ENCODE measurements at places on chromosomes 16 and 17.

DNA sequence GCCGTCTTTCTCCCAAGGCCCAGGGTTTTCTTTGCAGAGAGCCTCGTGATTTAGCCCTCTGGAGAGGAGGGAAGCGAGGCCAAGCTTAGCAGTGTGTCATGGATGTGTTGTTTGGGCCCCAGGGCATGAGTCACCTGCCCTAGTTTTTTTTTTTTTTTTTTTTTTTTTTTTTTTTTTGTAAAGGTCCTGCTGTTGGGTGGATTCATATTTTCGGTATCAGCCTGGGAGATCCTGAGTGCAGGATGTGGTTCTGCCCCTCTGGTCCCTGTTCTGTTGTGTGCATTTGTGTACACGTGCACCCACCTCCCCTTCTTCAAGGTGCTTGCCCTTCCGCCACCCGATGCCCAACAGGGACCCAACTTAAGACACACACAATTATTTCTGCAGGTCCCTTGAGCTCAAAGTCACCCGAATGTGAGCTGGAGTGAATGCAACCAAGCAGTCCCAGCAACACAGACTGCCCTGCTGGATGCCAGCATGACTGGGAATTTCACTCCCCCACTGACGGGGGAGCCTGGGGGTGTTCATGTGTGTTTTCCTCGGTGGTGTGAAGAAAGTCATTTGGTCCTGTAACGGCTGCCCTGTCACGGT lies 265.8 kb upstream of the TNRC6C start:
- peak; percentile 30 for DNase-seq

DNA sequence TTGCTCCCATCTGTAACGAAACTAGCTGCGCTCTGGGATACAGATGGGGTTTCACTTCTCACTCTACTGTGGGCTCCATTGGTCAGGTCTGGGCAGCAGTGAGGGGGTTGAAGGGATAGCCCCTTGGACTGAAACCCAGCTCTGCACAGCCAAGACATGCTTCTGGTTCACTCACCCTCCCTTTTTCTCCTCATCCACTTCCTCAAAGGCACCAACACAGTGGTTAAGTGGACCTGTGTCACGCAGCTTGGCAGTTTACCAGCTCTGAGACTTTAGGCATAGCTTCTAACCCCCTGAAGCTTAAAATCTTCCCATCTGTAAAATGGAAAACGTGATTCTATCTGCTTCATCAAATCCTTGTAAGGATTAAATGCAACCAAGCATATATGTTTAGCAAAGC lies 11.5 kb upstream of the KRT38 start:
- no peak for DNase-seq

DNA sequence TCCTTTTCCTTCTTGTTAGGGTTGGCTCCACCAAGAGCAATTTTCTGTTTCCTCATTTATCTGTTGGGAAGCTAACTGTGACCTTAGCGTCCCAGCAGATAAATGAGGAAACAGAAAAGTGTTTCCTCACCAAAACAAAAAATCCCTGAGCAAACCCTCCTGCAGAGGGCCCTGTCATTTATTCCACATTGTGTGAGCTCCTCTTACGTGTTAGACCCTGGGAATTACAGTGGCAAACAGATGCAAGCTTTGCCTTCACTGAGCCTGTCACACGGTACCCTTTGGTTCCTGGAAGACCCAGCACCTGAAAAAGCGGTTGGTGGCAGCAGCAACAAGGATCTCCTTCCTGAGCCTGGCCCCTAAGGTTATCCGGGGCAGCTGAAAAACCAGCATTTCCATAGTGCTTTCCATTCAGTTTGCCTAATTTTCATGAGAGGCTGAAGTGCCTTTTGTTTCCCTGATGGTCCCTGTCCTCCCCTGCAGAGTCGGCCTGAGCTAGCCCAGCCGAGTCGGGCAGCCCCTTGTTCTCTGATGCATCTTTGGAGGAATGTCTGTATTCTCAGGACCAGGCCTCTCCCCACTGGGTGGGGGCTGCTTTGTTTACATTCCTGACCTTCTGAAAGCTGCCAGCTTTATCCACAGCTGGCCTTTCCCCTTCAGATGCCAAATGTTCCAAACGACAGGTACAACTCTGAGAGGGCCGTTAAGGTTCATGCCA lies 34.7 kb downstream of the YPEL2 start:
- DNase-seq, result no peak

- DNase-seq, result peak; percentile 17
Observed at GRCh38 chr17:19905502-19905901, 37.8 kb upstream of the ULK2 start.

DNA sequence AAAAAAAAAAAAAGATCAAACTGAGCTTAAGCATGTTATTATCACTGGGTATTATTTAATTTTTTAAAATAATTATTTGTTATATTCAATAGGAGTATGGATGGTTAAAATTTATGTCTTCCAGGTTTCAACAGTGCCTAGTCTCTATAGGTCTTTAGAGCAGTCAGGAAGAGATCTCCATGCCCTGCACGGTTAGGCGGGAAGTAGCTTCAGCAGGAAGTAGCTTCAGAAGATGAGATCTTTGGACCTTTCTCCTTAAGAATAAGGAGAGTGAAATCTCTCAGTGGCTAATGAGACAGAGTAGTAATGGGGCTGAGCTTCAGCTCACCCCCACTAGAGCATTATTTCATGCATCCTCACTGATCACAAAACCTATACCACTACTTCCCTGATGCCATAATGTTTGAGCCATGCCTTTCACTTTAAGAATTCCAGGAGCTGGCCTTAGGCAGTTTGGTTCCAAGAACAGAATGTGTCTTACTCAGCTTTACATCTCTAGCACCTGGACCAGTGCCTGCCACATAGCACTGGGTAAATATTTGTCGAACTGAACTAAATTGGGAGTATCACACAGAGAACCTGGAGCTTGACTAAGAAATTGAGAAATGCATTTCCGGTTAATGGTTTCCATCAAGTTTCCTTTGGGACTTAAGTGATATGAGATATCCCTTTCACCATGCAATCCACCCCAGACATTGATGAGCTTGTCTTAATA lies 43.5 kb downstream of the SCPEP1 start:
- DNase-seq, result peak; percentile 87

DNA sequence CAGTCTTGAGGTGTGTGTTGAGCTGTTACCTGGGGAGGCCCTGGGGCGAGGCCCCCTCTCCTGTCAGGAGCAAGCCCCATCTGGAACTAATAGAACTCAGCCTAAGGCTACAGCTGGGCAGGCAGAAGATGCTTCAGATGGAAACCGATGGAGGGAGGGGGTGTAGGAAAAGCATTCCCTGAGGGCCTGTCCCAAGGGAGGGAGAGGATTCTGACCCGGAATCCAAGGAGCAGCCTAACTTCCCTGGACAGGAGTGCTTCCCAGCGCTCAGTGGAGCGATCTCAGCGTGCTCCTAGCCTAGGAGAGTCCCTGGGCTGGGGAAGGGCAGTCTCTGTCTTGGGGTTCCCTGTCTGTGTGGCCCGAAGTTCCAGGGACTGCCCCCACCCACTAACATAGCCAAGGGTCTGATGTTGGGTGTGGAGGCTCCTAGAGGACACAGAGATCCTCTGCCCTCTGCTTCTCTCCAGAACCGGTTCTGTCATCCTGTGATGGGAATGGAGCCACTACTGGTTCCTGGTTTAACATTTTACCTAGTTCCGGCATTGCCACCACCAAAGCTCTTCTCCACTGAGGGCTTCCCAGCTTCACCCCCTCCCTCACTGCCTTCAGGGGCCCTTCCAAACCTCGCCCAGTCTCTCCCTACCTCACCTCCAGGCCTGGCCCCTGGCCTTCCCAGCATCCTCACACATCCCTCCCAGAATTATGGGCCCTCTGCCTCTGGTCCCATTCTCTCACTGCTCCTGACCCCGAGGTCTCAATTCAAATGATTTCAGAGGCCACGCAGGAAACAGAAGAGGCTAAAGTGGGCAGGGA lies 58.7 kb downstream of the RTN4RL1 start:
- no peak for DNase-seq

DNA sequence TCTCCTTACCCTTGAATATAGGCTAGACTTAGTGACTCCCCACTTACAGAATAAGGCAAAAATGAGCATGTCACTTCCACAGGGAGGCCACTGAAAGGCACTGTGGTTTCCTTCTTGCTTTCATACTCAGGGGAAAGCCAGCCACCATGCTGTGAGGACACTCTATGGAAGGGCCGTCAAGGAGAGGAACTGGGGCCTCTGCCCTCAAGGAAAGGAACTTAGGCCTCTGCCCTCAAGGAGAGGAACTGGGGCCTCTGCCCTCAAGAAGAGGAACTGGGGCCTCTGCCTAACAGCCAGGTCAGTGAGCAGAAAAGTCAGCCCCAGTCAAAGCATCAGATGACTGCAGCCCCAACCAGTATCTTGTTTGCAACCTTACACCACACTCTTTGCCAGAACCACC lies 30.1 kb downstream of the VPS35 start:
- DNase-seq, result no peak

GRCh38 chr17:56604691-56605290 lies 11.3 kb downstream of the NOG start:
- no peak for DNase-seq

GRCh38 chr17:37182786-37183465 lies 192.9 kb upstream of the C17orf78 start:
- peak; percentile 17 for DNase-seq

GRCh38 chr17:49922095-49922494 lies 46.9 kb upstream of the DLX4 start:
- no peak for DNase-seq

GRCh38 chr16:6032438-6032837 lies 934.8 kb upstream of the EEF2KMT start:
- DNase-seq, result no peak

GRCh38 chr16:69406780-69407331 lies 17.6 kb upstream of the CYB5B start:
- DNase-seq, result peak; percentile 36

DNA sequence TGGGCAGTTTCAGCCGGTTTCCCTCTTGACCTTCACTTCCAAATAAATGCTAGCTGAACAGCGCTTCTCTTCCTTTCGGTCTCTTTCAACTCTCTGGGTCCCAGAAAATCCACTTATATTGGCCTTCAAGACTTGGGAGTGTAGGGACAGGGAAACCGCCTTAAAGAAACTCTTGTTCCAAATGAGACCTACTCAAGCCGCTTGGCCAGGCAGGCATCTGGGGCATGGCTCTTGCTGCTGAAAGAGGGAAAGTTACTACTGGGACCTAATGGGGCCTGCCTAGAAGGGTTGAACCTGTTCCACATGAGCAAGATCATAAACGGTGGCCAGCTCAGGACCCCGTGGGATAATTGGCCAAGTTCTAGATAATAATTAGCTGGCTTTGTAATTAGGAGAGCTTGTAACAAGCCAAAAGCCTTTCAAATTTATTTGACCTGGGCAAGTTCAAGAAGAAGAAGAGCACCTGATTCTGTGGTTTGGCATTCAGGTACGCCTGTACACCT lies 13.2 kb downstream of the CDH1 start:
- no peak for DNase-seq

DNA sequence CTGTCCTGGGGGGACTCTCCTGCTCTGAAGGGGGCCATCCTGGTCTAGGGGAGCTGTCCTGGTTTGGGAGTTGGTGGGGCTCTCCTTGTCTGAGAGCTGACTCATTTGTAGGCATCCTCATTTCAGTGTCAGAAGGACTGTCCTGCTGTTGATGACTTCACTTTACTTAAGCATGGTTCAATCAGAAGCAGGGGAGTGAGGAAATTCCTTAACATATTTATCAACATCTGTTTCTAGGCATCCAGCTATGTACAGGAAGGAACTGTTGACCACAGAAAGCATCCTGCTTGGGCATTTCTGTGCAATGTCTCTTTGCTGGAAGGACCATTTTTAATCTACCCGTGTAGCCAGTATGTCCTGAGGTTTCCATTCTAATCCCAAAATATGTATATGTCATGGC lies 502.7 kb upstream of the HSBP1 start:
- peak; percentile 79 for DNase-seq

GRCh38 chr16:55810451-55810961 lies 22.4 kb downstream of the CES1 start:
- DNase-seq, result no peak

GRCh38 chr17:72063262-72063661 lies 57.6 kb upstream of the SOX9 start:
- no peak for DNase-seq

DNA sequence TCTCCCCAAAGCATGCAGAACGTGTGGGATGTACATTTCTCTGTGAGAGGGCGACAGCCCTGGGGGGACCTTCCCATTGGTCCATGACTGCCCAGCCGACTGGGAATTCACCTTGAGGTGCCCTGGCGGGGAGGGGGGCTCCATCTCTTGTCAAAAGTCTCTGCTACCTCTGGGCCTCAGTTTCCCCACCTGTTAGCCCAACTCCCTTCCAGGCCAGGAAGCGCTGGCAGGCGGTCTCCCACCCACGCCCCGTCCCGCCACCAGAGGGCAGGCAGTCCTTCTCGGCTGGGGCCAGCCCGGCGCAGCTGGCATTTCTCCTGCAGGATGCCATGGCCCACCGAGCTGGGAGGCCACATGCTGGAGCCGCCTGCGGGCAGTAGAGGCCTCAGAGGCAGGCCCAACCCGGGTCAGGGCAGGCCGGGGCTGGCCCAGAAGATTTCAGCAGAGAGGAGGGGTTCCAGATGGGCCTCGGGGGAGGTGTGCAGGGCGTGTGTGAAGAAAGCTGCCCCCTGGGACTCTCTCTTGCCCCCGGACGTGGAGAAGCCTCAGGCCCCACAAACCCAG lies 16.6 kb downstream of the CD7 start:
- DNase-seq, result peak; percentile 62

GRCh38 chr17:73792994-73793393 lies 148.7 kb upstream of the SDK2 start:
- no peak for DNase-seq

DNA sequence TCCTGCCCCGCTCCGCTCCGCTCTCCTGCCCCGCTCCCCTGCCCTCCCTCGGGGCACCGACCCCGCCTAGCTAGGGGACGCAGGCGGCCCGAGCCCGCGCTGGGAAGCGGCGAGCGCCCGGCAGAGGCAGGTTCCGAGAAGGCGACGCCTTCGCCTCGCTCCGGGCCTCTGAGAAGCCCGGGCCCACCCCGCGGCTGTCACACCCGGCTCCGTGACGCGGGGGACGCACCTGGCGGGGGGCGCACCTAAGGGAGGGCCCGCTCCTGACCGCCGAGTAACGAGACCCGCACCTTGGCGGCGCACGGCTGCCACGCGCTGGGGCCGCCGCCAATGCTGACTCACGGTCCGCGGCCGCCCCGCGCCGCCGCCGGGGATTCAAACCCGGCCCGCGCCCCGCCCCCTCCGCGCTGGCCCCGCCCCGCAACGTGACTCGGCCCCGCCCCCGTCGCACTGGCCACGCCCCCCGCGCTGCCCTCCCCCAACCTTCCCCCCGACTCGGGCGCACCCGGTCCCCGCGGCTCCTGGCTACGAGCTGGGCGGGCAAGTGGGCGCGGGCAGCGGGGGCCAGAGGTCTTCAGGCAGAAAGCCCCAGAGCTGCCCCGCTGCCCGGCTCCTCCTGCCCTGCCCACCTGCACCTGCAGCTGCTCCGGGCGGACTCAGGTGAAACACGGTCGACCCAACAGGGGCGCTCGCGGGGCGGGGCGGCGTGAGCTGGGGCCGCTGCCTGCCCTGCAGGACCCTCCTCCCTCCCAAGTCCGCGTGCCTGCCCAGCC lies 27.8 kb downstream of the GNPTG start:
- peak; percentile 70 for DNase-seq

DNA sequence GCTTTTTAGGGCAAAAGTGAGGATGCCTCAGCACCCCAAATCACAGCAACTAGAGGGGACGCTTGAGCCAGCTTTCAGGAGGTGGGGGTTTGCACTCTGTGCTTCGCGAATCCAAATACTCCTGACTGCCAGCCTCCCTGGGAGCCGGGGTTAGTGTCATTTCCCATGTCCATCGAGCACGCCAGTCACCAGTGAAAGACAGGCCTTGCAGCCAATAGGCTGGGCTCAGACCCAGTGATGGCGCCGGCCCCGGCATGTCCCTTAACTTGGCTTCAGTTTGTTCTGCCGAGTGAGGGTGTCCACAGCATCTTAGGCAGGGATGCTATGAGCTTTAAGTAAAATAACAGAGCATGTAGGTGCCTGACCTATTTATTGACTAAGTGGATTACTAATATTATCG lies 50.9 kb upstream of the CDC42EP4 start:
- DNase-seq, result no peak

All from epithelial cell of esophagus (primary cell).